ENCODE measurements at places on chromosomes 1 and 21. TPM values are rescaled to one million over a fixed set of nuclear protein-coding genes. Genes with fewer than 3 reads are reported as not detected.

The RXFP4 gene
- total RNA-seq, result not detected

The TNFAIP8L2 gene
- not detected for total RNA-seq

The F3 gene
- 3.8 TPM for total RNA-seq

The RAB3B gene
- total RNA-seq, result 29.5 TPM

The UMODL1 gene
- total RNA-seq, result not detected

The RPS27 gene
- 996 TPM for total RNA-seq

The IFNAR2 gene
- 5.8 TPM for total RNA-seq

The SPOCD1 gene
- total RNA-seq, result 76.4 TPM

The DIRAS3 gene
- total RNA-seq, result 1.3 TPM

The ZNF683 gene
- total RNA-seq, result not detected

The OR2AK2 gene
- not detected for total RNA-seq

The COL8A2 gene
- total RNA-seq, result 24.3 TPM

The SLC5A9 gene
- total RNA-seq, result not detected

The KRTAP7-1 gene
- total RNA-seq, result not detected

The KRTAP21-2 gene
- total RNA-seq, result not detected

The KRTAP10-1 gene
- not detected for total RNA-seq

The CAPN8 gene
- total RNA-seq, result not detected

The RHEX gene
- not detected for total RNA-seq

The SRSF4 gene
- 37.4 TPM for total RNA-seq

The ASAP3 gene
- total RNA-seq, result 62.4 TPM

The MIXL1 gene
- total RNA-seq, result not detected

The ANKRD65 gene
- 4.2 TPM for total RNA-seq

The CCDC185 gene
- 0.17 TPM for total RNA-seq

Measured in smooth muscle cell of trachea (primary cell).